ENCODE measurements at places on chromosomes 4 and X. TPM values are rescaled to one million over a fixed set of nuclear protein-coding genes. Genes with fewer than 3 reads are reported as not detected.

The TLL1 gene
- total RNA-seq: not detected

The CENPE gene
- 45.2 TPM for total RNA-seq

The KLHL13 gene
- 1.5 TPM for total RNA-seq

- DNase-seq: no peak
Observed at GRCh38 chr4:26912069-26912468, 51.4 kb downstream of the STIM2 start.

DNA sequence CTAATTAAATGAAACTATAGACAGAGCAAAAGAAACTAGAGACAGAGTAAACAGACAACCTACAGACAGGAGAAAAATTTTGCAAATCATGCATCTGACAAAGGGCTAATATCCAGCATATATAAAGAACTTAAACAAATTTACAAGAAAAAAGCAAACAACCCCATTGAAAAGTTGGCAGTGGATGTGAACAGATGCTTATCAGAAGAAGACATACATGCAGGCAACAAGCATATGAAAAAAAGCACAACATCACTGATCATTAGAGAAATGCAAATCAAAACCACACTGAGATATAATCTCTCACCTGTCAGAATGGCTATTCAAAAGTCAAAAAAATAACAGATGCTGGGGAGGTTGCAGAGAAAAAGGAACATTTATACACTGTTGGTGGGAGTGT, 14.8 kb downstream of the ZNF280C start:
- no peak for DNase-seq

DNA sequence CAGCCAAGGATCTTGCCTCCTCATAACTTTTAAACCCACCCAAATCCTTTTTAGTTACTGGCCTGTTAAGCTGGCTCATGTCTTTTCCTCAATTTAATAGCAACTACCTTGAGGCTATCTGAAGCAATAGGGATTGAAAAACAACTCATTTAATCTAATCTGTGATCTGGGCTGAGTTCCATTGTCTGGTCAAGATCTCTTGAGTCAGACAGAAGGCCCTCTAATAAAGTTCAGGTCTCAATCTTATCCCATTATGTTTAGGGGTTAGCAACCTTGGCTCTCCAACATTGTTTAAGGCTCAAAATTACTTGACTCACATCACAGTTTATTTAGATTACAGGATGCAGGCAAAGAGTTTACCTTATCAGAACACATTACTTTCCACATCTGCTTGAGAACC, 436.1 kb downstream of the ANKRD50 start:
- DNase-seq: no peak

GRCh38 chr4:23237771-23238170, 545.0 kb downstream of the GBA3 start:
- no peak for DNase-seq

DNA sequence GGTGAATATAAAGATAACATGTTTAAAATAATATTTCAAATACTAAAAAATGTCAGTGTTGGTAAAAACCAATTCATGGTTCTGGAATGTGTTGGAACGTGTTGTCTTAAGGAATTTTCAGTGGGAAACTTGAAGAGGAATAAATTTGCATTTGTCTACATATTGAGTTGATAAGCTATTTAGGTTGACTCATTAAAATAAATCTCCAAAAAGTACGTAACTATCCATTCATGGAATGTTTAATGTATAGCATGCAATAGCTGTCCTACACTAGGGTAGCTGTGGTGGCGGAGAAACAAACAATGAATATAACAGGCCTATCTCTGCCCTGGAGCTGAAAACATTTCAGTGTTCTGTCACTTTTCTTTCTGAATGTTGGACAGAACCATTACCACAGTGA, 20.3 kb downstream of the SHISA3 start:
- DNase-seq: no peak

All from activated naive CD4-positive, alpha-beta T cell treated with anti-CD3 and anti-CD28 coated beads for 36 hours (primary cell).